Activated CD8-positive, alpha-beta memory T cell treated with anti-CD3 and anti-CD28 coated beads for 4 hours (primary cell): ENCODE measurements at places on chromosomes 3 and 15.

GRCh38 chr3:111739311-111739911 lies 119.7 kb upstream of the PHLDB2 start:
- DNase-seq, result no peak

GRCh38 chr15:69474291-69474690 lies 21.7 kb downstream of the RPLP1 start:
- DNase-seq, result no peak

DNA sequence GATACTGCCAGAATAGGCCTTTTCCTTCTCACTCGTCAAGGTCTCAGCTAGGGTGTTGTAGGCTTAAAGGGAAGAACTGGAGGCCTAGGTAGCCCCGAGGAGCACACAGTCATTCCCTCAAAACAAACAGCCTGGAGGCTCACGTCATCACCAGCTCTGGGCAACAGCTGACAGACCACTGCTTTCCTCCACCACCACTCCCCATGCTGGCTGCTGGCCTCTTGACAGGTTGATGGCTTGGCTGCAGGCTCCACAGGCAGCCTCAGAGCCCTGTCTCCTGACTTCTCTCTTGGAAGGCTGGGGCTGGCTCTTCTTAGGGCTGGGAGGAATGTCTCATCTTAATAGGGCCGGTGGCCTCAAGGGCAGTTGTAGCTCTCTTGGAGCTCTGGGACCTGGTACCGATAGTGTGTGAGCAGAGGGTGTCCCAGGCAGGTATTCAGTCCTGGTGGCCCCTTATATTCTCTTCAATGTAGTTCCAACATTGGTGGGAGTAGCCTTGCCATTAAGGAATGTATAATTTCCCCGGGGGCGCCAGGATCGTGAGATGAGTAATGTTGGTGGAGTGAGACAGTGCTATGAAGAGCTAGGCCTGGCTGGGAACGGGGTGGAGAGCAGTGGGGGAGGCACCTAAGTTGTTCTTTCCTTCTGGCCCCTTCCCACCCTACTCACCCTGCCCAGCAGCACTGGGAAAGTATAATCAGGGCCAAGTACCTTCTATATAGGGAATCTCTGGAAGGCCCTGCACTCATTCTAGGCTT lies 6.1 kb upstream of the AP2M1 start:
- DNase-seq, result no peak

DNA sequence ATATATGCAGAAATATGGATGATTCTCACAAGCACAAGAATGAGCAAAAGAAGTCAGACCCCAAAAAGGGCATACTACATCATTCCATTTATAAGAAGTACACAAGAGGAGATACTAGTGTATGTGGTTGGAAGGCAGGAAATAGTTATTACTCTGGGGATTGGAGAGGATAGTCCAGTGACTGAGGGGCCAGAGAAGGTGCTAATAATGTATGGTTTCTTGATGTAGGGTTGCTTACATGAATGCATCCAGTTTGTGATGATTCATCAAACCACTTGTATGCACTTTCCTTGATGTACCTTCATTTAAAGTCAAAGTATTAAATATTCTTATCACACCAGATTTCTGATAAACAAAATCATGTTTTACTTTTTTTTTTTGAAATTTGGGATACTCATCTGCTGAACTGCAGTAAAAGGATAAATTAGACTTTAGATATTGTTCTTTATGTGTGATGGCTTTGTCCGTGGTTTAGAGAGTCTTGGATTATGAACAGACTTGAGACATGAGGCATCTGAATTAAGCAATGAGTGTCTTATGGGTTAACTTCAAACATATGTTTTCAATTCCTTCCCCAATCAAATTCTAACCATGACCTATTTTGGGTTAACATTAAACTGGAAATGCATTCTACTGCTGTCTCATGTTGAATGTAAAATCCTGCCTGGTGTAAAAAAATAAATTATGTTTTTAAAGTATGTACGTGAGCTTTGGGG lies 171.2 kb downstream of the SEMA6D start:
- no peak for DNase-seq

DNA sequence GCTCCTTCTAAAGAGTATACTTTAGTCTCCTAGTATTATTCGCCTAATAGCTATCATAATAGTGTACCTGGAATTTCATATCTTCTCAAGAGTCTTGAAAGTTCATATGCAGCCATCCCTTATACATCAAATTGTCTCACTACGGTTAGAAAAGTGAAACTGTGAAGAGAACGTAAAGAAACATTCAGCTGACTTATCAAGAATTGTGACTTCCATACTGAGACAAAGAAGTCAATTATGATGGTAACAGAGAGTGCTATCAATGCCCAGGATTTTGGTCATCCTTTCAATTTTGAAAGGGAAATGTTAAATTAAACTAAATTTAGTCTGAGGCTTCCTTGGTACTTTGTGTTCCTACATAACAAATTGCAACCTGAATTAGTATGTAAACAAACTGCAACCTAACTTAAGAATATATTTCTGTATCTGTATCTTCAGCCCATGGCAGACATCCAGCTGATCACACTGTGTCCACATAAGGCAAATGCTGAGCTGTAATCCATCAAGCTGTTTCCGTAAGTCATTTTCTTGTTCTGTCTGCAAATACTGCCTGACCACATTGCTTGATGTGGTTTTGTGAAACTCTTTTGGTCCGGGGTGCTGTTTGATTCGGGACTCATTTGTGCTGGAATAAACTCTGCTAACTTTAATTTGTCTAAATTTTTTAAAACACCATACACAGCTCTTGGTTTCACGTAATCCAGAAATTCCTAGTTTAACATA lies 469.6 kb downstream of the SI start:
- no peak for DNase-seq

- no peak for DNase-seq
Measured at GRCh38 chr3:168864107-168865021, 768.6 kb upstream of the GOLIM4 start.
